ENCODE measurements at places on chromosomes 13 and 19.
A peak's percentile ranks its signal among the peaks of the same experiment; 100 is the strongest.

DNA sequence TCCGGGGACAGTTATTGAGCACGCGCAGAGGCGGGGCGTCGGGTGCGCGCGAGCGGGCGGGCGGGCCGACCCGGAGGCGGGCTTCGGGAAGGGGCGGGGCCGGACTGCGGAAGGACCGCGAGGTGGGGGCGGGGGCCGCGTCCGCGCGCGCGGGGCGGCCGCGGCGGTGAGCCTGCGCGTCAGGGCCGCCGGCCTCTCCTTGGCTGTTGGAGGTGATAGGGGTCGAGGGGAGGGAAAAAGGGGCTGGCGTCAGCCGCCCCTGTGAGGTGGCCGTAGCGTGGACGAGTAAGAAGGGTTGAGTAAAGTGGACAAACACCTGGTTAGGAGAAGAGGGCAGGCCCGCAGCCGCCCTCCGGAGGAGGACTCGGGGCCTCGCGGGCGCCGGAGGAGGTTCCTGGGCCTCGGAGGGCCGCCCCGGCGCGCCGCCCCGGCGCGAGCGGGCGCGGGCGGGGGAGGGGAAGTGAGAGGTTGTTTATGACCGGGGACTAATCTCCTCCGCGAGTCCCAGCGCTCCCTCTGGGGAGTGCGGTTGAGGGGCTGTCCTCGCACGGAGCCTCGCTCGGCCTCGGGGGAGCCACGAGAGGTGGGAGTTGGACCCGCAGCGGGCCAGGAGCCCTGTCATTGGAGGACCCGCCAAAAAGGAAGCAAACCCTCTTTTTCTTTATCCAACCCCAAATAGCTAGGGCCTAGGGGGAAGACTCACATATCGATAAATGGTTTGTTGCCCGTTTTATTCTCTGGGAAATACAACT, 547 bp upstream of the INTS6 start:
- peak; percentile 52 for DNase-seq

DNA sequence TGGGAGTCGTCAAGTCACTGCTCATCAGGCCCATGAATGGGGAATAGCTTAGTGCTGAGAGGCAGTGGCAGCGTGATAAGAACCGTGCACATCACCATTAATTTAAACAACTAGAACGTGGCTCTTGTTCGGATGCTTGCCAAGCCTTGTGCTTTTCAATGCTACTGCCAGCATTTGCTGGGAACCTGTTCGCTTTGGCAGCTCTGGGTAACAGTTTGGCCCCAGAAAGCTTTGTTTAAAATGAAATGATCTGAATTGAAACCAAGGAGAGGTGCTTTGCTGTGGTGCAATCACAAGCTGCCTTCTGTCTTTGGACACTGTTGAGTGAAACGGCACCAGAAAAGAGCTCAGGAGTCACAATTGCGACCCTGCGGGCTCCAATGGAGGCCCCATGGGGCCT, 53.5 kb upstream of the OLFM4 start:
- no peak for DNase-seq

DNA sequence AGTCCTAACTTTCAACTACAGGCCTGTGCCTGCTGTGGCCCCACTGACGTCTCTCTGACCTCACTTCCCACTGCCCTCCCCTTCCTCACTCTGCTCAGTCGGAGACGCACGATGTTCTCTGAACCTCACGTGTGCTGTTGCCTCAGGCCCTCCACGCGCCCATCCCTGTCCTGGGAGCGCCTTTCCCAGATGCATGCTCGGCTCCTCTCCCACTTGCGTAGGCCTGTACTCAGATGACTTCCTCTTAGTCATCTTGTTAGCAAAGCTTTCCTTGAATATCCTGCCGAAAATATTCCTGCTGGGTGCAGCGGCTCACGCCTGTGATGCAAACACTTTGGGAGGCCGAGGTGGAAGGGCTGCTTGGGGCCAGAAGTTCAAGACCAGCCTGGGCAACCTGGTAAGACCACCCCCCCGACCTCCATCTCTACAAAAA, 9.3 kb upstream of the SYT5 start:
- DNase-seq, result no peak

DNA sequence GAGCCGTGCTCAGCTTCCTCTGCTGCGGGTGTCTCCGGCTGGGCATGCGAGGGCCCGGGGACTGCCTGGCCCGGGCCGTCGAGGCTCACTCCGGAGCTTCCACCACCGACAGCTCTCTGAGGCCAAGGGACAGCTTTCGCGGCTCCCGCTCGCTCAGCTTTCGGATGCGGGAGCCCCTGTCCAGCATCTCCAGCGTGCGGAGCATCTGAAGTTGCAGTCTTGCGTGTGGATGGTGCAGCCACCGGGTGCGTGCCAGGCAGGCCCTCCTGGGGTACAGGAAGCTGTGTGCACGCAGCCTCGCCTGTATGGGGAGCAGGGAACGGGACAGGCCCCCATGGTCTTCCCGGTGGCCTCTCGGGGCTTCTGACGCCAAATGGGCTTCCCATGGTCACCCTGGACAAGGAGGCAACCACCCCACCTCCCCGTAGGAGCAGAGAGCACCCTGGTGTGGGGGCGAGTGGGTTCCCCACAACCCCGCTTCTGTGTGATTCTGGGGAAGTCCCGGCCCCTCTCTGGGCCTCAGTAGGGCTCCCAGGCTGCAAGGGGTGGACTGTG, 1.2 kb downstream of the S1PR4 start:
- DNase-seq, result no peak

- no peak for DNase-seq
Measured at GRCh38 chr19:16161840-16162239, 11.5 kb downstream of the CIB3 start.

DNA sequence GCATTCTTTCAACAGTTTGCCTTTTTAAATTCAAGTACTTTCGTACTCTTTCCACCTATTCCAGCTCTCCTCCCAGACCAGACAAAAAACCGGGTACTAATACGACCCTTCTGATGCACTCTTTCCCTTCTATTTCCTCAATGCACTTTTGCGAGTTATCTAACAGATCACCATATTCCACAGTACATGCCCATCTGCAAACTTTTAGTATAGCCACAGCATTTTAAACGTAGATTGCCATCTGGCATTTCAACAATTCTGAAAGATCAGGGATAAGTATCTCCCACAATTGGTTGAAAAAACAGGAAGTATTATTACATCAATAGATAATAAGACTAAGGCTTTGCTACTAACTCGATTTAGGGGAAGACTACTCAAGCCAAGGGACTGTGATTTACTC, 31.5 kb downstream of the RBM26 start:
- no peak for DNase-seq

DNA sequence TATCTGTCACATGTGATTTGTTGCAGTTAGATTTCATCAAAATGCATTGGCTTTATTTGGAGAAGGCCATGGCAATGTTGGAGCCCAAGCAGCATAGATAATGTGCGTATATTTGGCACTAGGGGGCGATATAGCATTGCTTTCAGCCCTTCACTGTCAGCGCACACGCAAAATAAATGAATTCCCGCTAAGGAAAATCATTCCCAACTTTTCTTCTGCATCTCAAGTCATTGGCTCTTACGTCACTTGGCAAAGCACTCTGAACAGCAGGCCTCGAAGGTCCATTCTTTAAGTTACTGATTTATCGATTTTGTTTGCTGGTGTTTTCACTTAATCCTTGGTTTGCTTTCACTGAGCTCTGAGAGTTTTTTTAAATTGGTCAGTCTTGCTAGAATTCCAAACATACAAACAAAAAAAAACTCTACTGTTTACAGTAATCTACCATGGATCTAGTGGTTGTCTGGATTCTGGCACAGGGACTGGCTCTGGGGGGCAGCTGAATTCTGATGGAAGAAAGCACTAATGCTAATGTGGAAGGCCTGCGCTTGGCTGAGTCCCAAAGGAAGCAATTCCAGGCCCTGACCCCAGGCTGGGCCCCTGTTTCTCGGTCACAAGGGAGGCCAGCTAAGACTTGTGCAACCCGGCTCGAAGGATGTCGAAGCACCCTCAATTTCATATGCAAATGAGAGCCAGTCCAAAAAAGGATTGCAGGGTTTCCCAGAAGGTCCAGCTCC, 97.7 kb upstream of the IPO5 start:
- DNase-seq, result peak; percentile 87

- peak; percentile 27 for DNase-seq
Measured at GRCh38 chr13:73715911-73716510, 418.2 kb downstream of the KLF12 start.

- no peak for DNase-seq
Measured at GRCh38 chr13:112696001-112696868, 6.4 kb downstream of the ATP11A start.

- DNase-seq, result no peak
Measured at GRCh38 chr13:46962281-46962941, 65.6 kb upstream of the HTR2A start.

DNA sequence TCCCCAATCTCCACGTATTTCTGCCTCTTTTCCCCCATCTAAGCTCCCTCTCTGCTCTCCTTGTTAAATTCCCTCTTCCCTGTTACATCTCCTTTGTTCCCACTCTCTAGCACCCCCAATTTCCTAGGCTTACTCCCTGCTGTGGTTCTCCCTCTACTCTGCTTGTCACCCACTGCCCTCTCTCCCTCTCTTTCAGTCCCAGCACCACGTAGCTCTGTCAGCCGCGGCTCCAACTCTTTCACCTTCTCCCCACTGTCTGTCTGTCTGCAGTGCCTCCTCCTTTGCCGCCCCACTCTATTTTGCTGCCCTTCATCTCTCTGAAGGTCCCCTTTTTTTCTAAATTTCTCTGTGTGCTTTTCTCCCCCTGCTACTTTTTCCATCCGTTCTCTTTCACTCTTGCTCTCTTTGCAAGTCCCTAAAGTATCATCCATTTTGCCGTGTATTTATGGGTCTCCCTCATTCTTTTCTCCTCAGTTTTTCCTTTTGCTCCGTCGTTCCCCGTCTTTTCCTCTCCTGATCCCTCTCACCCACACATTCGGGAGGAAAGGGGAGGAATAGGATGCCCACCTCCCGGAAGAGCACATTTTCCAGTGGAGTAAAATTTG, 937 bp downstream of the ZNF841 start:
- DNase-seq, result no peak

DNA sequence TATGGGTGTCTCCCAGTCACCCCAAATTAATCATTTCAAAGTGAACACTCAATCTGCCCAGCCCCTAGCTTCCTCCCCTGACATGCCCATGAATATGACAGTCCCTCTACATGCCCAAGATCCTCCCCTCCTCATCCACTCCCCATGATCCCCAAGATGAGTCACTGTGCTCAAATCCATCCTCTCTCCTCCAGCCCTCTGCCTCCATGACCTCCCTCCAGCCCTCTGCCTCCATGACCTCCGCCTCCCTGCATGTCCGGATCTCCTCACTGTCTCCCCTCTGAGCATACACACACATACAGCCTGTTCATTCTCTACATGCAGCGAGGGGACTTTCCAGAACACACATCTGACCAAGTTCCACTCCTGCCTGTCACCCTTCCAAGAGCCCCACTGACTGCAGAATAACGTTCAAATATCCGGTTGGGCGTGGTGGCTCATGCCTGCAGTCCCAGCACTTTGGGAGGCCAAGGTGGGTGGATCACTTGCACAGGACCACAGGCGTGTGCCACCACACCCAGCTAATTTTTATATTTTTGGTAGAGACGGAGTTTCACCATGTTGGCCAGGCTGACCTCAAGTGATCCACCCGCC, 18.4 kb upstream of the FEM1A start:
- no peak for DNase-seq

- no peak for DNase-seq
Measured at GRCh38 chr19:6074709-6075403, 35.4 kb downstream of the RFX2 start.

- no peak for DNase-seq
Measured at GRCh38 chr13:66359910-66360552, 870.1 kb downstream of the PCDH9 start.

DNA sequence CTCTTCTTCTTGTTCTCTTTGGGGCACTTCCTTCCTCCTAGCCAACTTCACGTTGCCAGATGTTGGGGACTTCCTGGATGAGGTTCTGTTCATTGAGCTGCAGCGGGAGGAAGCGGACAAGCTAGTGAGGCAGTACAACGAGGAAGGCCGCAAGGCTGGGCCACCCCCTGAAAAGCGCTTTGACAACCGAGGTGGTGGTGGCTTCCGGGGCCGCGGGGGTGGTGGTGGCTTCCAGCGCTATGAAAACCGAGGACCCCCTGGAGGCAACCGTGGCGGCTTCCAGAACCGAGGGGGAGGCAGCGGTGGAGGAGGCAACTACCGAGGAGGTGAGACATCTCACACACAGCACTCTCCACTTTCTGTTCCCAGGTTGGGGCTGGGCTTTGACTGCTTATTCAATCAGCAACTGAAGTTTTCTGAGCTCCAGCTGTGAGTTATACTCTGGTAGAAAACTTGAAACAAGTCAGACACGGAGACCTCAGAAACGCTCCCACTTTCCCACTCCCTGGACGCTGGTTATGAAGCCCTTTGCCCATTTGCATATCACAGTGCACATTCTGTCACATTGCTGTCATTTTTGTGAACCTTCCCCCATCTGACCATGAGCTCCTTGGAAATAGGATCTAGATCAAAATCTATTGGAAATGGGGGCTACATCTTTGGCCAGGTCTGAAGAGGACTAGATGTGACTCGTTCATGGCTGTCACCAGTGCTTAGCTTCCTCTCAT, 7.2 kb upstream of the CCDC97 start:
- no peak for DNase-seq

GRCh38 chr19:710767-711166, 2.0 kb downstream of the PALM start:
- no peak for DNase-seq

GRCh38 chr19:15372470-15372869, 7.1 kb downstream of the AKAP8 start:
- no peak for DNase-seq

DNA sequence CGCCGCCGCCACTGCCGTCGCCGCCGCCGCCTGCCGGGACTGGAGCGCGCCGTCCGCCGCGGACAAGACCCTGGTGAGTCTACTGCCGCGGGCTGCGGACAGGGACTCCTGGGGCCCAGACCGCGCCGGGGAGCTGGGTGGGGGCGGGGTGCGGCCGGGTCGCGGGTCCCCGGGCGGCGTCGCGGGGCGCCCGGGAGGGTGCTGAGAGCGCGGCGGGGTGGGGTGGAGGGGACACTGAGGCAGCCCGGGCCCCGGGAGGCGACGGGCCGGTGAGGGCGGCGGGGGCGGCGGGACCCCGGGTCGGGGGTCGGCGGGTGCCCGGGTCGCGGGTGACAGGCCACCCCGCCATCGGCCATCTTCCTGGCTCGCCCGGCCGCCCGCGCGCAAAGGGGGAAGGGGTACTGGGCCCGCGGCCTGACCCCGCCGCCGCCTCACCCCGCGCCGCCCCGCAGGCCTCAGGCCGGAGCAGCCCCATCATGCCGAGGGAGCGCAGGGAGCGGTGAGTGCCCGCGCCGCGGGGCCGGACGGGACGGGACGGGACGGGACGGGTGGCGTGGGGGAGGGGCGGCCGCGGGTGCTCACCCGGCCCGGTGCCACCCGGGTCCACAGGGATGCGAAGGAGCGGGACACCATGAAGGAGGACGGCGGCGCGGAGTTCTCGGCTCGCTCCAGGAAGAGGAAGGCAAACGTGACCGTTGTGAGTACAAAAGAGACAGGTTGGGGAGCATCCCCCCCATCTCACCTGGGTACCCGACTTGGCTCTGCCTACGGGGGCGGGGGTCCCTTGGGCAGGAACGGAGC, 489 bp downstream of the CCNE1 start:
- DNase-seq, result no peak

DNA sequence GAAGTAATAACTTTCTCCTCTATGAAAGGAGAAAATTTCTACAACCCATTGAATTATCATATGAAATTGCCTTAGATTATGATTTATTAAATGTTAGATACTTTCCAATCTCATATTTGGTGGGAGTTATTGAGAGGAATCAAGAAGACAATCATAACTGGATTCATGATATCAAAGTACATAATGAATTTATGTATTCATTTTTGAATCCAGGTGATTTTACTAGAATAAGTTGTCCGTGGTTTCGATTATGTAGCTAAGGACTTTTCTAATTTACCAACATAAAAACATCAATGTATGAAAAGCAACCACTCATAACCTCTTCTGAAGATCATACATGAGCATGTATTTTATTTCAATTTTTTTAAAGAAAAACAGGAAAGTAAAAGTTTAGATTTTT, 1225.0 kb upstream of the MIR17HG start:
- no peak for DNase-seq

Data from epithelial cell of proximal tubule (primary cell).